Neural progenitor cell (in vitro differentiated cells): ENCODE measurements at places on chromosomes 7 and 10.

DNA sequence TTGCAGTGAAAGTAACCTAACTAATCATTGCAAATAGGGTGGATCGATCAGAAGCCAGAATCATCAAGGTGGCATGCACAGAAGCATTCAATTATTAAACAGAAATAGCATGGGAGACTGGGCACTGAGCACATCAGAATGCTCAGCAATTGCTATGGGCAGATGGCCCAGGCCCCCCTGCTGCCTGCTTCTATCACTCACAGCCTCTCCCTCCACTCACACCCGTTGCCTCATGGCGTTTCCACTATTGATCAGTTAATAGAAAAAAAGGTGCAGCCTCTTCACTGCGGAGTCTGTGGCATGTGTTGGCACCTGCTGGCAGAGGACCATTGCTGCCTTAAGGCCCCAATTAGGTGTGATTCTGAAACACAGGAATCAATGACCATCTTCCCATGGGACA, 11.2 kb upstream of the HTR5A start:
- no peak for DNase-seq

DNA sequence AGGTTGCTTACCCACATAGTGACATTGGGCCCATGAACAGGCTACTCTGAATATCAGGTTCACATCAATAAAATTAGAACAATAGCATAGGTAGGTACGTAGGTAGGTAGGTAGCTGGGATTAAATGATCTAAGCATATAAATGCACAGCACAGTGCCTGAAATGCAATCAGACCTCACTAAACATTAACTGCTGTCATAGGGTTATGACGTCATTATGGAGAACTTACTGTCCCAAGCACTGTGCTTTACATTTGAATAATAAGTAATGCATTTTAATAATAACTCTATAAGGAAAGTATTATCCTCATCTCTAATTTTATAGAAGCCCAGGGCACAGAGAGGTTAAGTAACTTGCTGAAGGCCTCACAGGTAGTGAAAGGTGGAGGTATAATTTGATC, 112.5 kb downstream of the RPS24 start:
- DNase-seq, result no peak

- DNase-seq, result no peak
Measured at GRCh38 chr7:105742787-105743186, 133.6 kb downstream of the ATXN7L1 start.

GRCh38 chr7:100888291-100888987, 1.1 kb downstream of the UFSP1 start:
- DNase-seq, result no peak

DNA sequence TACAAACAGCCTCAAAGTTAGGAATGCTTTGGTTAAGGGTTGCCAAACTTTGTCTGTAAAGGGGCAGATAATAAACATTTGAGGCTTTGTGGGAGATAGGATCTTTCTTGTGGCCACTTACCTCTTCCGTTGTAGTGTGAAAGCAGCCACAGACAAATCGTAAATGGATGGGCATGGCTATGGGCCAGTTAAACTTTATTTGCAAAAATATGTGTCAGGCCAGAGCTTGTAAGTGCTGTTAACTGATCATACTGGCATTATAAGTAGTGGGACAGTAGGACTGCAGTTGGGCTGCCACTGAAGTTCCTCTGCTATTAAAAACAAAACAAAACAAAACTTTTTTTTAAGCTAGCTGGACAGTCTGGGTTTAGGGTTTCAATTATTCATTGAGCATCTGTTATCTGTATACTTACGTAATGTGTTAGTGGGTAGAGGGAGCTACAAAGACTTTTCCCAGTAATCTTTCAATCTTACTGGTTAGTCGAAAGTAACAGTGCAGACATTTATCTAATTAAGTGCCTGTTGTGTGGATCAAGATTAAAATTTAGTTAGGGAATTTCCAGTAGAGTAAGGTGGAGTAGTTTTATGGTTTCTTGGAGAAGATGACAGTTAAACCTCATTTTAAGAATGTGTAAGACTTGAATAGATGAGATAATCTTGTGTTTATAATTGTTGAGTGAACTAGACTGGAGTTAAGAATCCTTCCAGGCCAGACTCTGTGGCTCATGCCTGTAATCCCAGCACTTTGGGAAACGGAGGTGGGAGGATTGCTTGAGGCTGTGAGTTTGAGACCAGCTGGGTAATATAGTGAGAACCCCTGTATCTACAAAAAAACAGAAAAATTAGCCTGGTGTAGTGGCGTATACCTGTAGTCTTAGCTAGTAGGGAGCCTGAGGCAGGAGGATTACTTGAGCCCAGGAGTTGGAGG, 100.1 kb downstream of the BTRC start:
- no peak for DNase-seq

DNA sequence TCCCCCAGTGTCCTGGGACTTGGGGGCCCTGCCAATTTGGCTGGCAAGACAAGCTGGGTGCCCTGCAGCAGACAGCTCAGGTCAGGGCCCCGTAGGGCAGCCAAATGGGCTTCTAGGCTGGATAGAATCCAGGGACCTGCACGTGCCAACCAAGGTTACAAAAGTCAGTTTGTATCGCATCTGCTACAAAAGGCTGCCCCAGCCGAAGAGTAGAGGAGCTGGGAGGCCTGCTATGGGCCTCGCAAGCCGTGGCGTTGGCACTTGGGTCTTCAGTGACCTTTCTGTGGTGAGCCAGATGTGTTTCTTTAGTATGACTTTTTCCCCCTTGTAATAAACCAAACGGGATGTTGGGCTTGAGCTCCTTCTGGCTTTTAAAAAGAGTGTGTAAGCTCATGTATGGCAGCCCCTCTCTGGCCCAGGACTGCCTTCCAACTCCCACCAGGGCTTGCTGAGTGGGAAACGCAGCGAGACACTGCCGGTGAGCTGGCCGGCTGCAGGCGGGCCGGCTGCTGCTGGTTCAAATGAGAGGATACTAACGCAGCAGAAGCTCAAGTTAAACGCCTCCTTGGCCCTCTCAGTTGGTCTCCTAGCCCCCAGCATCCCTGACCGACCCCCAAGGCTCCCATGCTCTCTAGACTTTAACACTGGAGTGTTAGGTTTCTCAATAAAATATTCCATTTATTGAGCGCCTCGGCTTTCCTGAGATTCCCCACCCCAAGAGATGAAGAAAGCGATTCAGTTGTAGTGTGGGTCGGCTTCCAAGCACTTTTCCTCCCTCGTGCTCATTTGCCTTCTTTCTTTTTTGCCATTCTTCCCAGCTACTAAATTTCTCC, 3.1 kb upstream of the HOXA10 start:
- DNase-seq, result no peak

DNA sequence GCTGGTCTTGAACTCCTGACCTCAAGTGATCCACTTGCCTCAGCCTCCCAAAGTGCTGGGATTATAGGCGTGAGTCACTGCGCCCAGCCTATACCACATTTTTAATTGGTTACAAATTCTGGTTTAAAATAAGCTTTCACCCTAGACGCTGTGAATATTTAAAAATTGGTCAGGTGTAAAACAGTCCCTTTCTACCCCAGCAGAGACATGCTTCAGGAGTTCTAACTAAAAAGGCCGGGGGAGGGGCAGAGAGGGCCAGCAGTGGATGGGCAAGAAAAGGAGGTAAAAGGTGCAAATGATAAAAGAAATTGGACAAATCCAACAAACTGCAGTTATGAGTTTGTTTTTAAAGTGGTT, 70.0 kb downstream of the WAPL start:
- no peak for DNase-seq

DNA sequence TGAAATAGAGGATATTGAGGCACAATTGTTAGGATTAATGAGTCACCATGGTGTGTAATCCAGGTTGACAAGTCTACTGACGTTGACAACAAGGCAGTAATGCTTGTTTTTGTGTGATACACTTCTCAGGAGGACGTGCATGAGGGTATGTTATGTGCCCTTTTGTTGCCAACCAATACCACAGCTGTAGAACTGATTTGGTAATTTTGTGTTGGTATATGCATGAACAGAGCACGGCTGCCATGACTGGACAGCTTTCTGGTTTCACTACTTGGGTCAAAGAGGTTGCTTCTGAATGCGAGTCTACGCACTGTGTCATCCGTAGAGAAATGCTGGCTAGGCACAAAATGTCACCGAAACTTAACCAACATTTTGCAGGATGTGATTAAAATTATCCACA, 32.9 kb downstream of the PHTF2 start:
- no peak for DNase-seq

- DNase-seq, result peak; percentile 42
Measured at GRCh38 chr7:26100406-26101339, 51.3 kb upstream of the NFE2L3 start.
